Mucosa of gallbladder (tissue), 1 donor: ENCODE measurements at places on chromosomes 3 and 15. TPM values are rescaled to one million over a fixed set of nuclear protein-coding genes. Genes with fewer than 3 reads are reported as not detected.

GRCh38 chr3:135155791-135156190 is 360.7 kb downstream of the EPHB1 start:
- no peak for DNase-seq

DNA sequence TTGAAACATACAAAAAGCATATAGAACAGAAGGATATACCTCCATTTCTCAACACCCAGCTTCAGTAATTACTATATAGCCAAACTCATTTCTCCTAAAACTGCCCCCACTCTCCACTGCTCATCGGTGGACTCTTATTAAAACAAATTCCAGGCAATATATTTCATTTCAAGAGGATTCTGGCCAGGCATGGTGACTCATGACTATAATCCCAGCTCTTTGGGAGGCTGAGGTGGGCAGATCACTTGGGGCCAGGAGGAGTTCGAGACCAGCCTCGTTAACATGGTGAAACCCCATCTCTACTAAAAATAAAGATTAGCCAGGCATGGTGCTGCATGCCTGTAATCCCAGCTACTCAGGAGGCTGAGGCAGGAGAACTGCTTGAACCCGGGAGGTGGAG is 40.9 kb downstream of the SNX4 start:
- no peak for DNase-seq

Gene SYNPR
- total RNA-seq, result not detected

GRCh38 chr15:68683551-68683950 is 104.8 kb downstream of the CORO2B start:
- no peak for DNase-seq

Gene ARRDC4
- 28.3 TPM for total RNA-seq

Gene MRAS
- 31.7 TPM for total RNA-seq

- DNase-seq, result no peak
Measured at GRCh38 chr3:132079147-132079546, 44.3 kb upstream of the CPNE4 start.

DNA sequence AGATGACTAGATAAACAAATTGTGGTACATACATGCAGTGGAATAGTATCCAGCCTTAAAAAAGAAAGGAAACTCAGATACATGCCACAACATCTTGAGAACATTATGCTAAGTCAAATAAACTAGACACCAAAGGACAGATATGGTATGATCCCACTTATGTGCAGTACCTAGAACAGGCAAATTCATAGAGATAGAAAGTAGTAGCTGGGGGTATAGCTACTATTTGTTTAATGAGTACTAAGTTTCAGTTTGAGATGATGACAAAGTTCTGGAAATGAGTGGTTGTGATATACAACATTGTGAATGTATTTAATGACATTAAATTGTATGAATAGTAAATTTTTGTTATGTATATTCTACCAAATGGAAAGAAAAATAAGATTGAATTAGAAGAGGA is 477.2 kb upstream of the CFAP20DC start:
- DNase-seq, result no peak

DNA sequence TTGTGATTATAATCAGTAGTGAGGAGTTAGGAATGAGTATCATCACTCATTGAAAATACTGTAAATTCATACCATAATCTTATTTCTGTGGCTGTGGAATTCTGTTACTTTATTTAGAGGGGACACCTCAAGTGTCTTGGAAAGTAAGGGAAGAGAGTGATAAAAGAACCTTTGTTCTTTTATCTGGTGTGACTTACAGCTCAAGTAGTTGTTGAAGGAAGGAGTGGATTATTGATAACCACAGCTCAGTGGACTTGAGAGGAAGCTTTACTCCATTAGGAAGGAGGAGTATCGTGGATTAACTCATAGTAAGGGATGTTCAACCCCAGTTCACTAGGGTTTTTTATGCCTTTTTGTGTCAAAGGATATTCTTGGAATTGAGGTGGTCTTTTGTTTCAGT is 32.2 kb upstream of the FAH start:
- no peak for DNase-seq

GRCh38 chr3:126135406-126136076 is 44.8 kb downstream of the ALDH1L1 start:
- DNase-seq, result no peak

Gene ZNF80
- total RNA-seq, result 0.17 TPM

DNA sequence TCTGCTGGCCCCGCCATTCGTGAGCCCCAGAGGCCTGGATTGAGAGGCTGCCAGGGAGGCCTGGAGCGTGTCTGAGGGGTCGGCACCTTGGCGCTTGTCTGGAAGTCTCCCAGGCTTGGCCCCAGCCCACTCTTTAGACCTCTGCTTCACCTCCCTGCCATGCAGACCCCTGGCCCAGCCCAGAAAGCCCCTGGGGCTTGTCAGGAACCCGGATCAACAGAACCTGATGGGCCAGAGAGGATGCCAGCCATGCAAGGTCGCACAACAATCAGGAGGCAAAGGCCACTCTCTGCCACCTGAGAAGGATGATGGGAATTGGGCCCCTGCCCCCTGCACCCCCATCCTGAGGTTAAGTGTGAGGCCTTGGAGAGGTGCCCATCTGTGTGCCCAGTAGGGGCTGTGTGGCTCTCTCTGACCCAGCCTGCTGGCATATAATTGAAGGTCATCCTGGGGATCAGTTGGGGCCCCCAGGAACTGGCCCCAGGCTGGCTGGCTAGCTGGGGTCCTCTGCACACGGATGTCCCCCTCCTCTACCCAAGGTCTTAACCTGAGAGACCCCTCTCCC is 103.3 kb upstream of the SLC6A6 start:
- no peak for DNase-seq

GRCh38 chr3:179375091-179375999 is 27.8 kb downstream of the MFN1 start:
- no peak for DNase-seq

DNA sequence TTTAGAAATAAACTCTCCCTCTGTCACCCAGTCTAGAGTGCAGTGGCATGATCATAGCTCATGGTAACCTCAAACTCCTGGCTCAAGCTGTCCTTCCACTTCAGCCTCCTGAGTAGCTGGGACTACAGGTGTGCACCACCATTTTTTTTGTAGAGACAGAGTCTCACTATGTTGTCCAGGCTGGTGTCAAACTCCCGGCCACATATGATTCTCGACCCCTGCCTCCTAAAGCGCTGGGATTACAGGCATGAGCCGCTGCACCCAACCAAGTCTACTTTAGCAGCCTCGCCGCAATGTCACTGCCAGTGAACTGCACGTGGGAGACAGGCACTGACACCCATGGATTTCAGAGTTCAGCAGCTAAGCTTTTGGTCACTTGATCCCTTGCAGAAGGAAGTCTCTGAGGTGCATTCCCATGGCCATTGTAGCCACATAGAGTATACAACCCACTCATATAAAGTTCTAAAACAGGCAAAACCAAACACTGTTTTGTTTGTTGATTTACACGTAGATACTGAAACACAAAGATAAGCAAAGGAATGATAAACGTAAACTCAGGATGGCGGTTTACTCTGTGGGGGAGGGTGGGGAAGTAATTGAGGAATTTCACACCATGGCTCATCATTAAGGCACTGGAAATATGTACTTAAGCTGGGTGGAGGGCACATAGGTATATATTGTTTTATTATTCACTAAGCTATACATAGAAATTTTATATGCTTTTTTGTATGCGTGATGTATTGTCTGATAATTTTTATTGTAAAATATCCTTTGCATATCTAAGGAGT is 115.0 kb downstream of the MEX3B start:
- DNase-seq, result no peak
